ENCODE measurements at places on chromosomes 1 and 21.

DNA sequence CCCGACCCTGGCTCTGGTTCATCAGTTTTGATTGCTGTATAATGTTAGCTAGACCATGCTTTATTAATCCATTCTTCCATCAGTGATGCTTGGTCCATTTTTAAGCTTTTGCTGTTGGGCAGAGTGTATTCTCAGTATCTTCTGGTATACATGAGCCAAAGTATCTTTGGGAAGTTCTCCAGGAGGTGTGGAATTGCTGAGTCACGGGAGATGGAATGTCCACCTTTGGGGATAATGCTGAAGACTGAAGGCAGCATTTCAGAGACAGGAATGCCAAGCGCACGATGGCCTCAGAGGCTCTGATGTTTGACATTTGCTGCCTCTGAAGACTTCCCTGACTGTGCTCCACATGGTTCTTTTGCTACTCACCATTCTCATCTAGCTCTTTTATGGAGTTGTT is 266.3 kb upstream of the KAZN start:
- DNase-seq = no peak

DNA sequence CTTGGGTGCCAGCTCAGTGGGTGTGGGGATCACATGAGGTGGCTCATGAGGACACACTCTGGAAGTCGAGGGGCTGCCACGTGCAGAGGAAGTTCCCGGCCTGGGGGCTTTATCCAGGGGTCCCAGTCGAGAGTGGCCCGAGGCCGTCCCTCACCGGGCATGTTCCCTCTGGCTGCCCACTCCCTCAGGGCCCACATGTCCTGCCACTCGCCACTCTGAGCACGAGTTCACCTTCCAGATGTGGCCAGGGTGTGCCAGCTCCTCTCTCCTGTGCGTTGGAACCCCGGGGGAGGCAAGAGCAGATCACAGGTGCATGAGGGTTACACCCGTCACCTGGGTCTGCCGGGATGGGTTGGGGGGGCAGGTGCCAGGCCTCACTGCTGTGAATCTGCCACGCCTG is 14.6 kb downstream of the TMEM201 start:
- no peak for DNase-seq

GRCh38 chr1:13732971-13733667 is 33.1 kb downstream of the PRDM2 start:
- DNase-seq = no peak

- DNase-seq = peak; percentile 81
These were observed 70.2 kb upstream of the ERRFI1 start for GRCh38 chr1:8096105-8097011.

DNA sequence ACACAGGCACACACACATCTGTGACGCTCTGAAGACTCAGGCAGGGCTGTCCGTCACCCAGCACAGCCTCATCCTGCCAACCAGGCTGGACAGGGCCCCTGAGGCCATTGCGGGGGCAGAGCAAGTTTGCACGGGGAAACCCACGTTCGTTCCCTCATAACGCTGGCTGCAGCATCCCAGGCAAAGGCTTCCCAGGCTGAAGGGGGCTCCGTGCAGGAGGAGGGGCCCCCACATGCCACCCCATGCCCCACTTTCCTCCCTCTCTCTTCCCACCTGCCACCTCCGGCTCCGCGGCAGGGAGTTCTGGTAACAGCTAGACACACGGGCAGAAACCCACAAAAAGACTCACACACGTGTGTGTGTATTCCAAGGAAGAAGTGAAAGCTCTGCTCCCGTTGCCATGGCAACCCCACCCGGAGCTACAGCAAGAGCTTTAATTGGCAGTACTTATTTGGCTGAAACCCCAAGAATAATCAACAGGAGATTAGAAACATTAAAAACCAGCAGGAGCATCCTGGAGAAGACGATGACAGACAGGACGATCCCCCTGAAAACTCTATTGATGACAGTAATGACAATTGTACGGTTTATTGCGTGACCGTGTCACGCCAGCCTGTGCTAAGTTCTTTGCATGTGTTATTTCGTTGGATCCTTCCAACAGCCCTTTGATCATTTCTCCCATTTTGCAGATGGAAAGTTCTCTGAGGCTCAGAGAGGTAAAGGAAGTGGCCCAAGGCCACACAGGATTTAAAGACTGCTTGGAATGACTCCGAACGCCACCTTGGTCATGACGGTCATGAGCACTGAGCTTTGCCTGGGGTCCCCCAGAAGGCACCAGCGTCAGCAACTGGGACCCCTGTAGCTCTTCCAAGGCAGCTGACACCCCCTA is 247.1 kb downstream of the NPHP4 start:
- DNase-seq = no peak

DNA sequence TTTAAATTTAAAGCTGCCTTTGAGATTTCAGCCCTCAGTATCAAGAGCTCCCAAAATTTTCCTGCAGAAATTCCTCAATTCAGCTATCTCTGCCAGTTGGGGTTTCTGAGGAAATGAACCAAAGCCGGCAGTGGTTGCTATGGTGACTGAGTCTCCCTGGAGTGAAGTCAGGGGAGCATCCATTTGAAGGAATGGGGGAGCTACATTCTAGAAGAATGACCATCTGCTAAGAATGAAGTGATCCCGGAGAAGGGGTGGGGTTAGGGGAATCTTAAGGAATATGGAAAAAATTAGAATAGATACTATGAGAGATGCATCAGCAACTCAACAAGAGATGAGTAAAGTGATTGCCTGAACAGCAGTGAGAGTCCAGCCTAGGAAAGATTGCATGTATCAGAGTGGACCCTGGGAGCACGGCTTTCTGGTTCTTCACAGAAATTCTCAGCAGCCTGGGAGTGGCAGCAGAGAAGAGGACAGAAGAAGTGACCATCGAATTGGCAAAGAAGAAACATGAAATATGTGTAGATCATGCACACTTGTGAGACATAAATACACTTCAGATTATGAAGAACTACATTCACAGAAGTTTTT is 94.7 kb downstream of the CHD1L start:
- no peak for DNase-seq

DNA sequence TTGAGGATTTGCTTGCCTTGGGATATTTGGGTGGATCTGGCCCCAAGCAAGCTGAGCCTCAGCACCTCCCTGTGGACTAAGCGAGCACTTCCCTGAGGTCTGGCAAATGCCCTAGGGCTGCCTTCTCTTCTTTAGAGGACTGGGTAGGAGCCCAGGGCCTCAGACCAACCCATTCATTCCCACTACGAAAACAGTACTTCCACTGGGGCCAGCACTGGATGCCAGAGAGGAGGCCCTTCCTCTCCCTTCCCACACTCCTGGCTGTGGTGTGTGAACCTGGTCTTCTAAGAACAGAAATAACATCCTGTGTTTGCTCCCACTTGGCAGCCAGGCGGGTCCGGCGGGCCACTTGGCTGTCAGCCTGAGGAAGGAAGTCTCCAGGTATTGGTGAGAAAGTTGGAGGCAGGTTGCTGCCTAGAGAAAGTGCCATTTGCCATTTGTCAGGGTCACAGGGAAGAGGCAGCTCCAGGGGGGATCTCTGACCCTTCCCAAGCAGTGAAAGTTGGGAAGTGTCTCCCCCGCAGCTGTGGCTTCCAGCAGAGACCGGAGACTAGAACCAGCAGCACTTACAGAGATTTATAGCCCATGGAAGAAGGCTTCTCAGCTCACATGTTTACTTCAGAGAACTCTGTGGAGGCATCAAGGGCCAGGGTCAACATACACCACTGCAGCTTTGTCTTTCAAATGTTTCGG is 323.5 kb downstream of the SIPA1L2 start:
- DNase-seq = no peak

DNA sequence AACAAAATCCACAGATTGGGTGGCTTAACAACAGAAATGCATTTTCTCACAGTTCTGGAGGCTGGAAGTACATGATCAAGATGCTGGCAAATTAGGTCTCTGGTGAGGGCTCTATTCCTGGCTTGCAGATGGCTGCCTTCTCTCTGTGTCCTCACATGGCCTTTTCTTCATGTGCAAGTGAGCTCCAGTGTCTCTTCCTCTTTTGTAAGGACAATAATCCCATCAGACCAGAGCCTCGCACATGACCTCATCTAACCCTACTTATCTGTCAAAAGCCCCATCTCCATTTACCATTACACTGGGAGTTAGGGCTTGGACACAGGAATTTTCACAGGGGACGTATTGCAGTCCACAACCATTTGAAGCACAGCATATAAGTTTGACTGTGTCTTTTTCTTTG is 181.6 kb downstream of the NEGR1 start:
- DNase-seq = no peak

Measured in amniotic epithelial cell (primary cell).